ENCODE measurements at places on chromosomes 11 and 22. TPM values are rescaled to one million over a fixed set of nuclear protein-coding genes. Genes with fewer than 3 reads are reported as not detected.

DNA sequence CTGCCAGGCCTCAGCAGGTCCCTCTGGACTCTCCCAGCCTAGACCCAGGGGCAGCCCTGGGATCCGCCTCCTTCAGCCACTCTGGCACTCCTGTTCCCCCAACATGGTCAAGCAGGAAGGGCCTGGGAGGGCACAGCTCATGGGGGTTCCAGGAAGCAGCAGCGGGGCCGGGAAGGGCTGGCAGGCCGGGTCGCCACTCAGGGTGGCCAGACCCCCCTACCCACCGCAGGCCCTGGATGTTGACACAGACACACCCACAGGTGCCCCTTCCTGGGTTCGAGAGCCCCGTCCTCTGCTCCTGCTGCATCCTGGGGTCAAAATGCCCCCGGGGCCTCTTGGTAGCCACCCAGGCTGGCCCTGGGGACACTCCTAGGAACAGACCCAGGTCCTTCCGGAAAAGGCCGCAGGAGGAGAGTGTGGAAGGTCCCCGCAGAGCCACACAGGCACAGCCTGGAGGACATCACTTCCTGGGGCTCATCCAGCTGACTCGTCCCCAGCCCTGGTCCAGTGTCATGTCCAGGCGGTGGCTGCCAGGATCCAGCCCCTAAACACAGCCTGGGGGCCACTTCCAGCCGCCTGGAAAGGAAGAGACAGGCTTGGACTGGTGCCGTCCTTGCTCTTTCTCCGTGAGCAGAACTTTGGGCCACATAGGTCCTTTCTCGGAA, 6.8 kb upstream of the PIM3 start:
- no peaks in the 10 kb centered on the region for H3K27me3 ChIP-seq
- H3K4me3 ChIP-seq = no peak overlapping the region

Gene TBX10
- not detected for total RNA-seq

GRCh38 chr11:7793233-7793632, 3.5 kb downstream of the OR5P2 start:
- H3K27me3 ChIP-seq = no peaks in the 10 kb centered on the region
- DNase-seq = no peak
- H3K4me1 ChIP-seq = no peaks in the 10 kb centered on the region
- H3K4me3 ChIP-seq = no peak overlapping the region
- H3K36me3 ChIP-seq = no peaks in the 10 kb centered on the region

- no peak overlapping the region for H3K4me3 ChIP-seq
- H3K4me1 ChIP-seq = peaks cover 50% of the 10 kb centered on the region
- no peaks in the 10 kb centered on the region for H3K36me3 ChIP-seq
- H3K27ac ChIP-seq = peak overlapping the region; percentile 48
- no peak for DNase-seq
- peaks cover 5% of the 10 kb centered on the region for H3K27me3 ChIP-seq
Observed at GRCh38 chr22:44664149-44664548, 37.9 kb upstream of the PRR5 start.

Gene EMID1
- 14.2 TPM for total RNA-seq

DNA sequence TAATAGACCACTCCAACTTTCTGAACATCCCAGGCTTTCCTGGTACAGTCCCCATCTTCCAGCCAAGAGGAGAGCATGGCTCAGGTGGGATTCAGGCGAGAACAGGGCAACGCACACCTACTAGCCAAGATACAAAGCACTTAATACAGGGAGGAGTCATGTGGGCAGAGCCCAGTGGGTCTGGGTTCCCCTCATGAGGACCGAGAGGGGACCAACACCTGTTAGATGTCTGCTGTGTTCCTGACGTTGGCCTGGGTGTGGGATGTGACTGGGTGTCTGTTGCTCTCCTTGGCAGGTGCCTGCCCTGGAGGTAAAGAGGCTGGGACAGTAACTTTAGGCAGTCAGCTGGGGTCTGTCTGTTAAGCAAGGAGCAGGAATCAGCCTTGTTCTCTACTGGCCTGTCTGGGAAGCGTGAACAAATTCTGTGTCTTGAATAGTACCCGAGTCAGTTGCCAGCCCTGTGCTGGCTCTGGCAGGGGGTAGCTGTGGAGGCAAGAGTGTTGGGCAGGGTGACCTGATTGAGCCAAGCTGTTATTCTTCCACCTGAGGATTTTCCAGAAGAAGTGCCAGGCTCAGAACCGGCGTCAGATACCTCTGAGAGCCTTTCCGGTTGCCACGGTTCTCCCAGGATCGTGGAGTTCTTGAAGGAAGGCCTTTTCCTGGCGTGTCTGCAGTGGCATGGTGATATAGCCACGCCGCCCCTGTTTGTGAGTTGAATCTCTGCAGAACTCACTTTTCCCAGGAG, 56.3 kb downstream of the BCR start:
- H3K27me3 ChIP-seq = no peaks in the 10 kb centered on the region
- H3K36me3 ChIP-seq = no peaks in the 10 kb centered on the region
- peaks cover 20% of the 10 kb centered on the region for H3K4me1 ChIP-seq
- no peak overlapping the region for H3K4me3 ChIP-seq

- DNase-seq = no peak
- H3K4me1 ChIP-seq = peaks cover 25% of the 10 kb centered on the region
- no peak overlapping the region for H3K27ac ChIP-seq
- H3K4me3 ChIP-seq = no peak overlapping the region
Observed at GRCh38 chr22:28892175-28892731, 8.9 kb downstream of the ZNRF3 start.

DNA sequence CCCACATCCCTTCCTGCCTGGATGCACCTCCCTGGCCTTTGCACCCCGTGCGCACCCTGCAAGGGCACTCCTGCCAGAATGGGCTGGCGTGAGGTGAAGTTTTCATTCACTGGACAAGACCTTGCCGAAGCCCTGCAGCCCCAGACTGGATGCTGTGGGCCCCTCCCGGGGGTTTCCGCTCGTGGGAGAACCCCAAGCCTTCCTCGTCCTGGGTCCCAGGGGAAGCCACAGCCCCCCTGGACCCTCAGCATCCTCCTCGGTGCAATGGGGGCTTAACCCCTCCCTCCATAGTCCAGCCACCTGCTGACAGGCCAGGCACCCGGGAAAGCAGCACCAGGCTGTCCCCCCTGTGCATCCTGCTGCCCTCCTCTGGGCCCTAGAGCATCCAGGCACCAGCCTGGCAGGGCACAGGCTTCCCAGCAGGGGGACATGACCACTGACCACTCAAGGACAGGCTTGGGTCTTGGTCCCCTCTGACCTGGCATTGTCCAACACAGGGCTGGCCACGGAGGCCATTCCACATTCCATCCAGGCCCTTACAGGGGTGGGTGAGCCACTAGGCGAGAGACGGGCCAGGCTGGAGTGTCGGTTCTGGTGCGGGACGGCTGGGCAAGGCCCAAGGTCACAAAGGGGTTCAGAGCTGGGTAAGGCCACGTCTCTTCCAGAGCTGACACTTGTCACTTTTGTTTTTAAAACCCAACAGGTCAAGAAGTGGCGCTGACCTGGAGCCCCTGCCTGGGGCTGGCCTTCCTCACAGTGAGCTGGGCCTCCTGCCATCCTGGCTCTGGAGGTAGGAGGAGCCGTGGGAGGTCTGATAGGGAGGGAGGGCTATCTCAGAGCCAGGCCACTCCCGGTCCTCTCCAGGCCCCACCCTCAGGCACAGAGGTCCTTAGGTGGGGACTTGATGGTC, 41.5 kb upstream of the PPARA start:
- peaks cover 72% of the 10 kb centered on the region for H3K4me1 ChIP-seq
- no peaks in the 10 kb centered on the region for H3K27me3 ChIP-seq
- no peak overlapping the region for H3K4me3 ChIP-seq
- peak overlapping the region; percentile 93 for H3K27ac ChIP-seq
- H3K36me3 ChIP-seq = peaks cover 3% of the 10 kb centered on the region

GRCh38 chr22:28462041-28462440, 217.6 kb downstream of the TTC28 start:
- no peak for DNase-seq
- no peaks in the 10 kb centered on the region for H3K36me3 ChIP-seq
- H3K27me3 ChIP-seq = no peaks in the 10 kb centered on the region
- H3K4me1 ChIP-seq = no peaks in the 10 kb centered on the region

Gene B3GAT1
- 2.2 TPM for total RNA-seq

Gene HTR3B
- total RNA-seq = not detected

- H3K27me3 ChIP-seq = no peaks in the 10 kb centered on the region
- H3K27ac ChIP-seq = no peak overlapping the region
- DNase-seq = peak; percentile 60
- H3K4me3 ChIP-seq = no peak overlapping the region
Observed at GRCh38 chr11:73579641-73580434, 18.1 kb downstream of the FAM168A start.

DNA sequence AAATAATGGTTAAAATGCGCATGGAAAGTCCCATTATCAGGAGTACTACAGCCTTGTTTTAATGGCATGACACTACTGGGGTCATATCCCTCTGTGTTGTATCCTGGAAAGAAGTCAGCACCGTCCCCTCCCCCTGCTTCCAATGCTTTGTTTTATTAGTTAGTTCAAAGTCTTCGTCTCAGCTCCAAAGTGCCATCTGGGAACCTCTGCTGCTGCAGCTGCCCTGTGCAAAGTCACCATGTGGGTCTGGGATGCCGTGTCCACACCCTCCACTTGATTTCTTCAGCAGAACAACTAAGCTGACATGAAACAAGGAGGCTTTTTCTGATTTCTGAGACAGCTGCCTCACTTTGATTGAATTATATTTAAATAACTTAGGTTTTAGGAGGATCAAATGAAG, 29.5 kb upstream of the NCAM1 start:
- H3K27ac ChIP-seq = no peak overlapping the region
- H3K36me3 ChIP-seq = no peaks in the 10 kb centered on the region
- no peaks in the 10 kb centered on the region for H3K4me1 ChIP-seq
- DNase-seq = no peak
- no peaks in the 10 kb centered on the region for H3K27me3 ChIP-seq
- H3K4me3 ChIP-seq = no peak overlapping the region

Gene MMP13
- total RNA-seq = 0.59 TPM

DNA sequence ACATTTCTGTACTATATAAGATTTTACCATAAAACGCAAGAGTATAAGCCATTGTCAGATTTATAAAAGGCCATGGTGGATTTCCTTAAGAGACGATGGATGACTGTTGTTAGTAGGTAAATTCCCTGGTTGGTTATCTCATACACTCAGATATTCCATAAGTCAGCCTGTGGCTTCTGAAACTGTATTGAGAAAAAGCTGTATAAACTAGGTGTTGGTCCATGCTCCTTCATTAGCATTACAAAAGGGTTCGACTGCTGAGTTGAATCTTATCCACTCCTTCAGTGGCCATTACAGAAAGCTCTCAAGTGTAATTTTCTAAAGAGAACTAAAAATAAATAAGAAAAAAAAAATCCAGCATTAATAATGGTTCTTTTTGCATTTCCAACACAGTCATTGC, 5.3 kb downstream of the GRAP2 start:
- H3K27ac ChIP-seq = no peak overlapping the region
- no peak overlapping the region for H3K4me3 ChIP-seq
- DNase-seq = no peak
- H3K4me1 ChIP-seq = no peaks in the 10 kb centered on the region
- H3K27me3 ChIP-seq = no peaks in the 10 kb centered on the region
- no peaks in the 10 kb centered on the region for H3K36me3 ChIP-seq

Gene SEPTIN5
- 21.0 TPM for total RNA-seq

Gene APOA4
- total RNA-seq = not detected

Data from upper lobe of left lung (tissue), 6 donors.